NCI-H2029 treated with DMSO at 0.1 percent for 48 hours (cell line): ENCODE measurements at places on chromosomes 1 and 21.

DNA sequence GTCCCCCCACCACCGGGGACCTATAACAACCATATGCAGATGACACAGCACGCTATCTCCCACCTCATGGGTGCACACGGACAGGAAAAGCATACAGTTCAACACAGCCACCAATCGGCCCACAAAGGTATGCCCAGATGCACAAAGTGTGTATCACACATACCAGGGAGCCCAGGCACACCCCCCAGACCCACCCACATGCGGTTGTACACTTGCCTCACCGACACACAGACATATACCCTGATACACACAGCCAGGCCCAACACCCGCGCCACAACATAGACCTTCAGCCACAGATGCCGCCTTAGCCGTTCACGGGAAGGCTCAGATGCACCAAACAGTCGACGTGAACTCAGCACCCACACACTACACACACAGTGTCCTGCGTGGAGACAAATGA lies 5.5 kb downstream of the CROCC start:
- no peak for DNase-seq

DNA sequence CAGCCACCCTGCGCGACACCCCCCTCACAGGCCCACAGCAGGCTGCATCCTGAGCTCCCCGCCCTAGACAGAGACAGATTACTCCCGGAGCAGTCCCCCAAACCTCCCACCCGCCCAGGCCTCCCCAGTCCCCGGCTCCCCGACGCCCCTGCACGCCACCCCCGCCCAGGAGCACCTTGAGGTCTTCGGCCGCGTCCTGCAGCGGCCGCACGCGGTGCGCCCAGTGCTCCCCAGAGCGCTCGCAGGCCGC lies 731 bp downstream of the TRIM11 start:
- no peak for DNase-seq

DNA sequence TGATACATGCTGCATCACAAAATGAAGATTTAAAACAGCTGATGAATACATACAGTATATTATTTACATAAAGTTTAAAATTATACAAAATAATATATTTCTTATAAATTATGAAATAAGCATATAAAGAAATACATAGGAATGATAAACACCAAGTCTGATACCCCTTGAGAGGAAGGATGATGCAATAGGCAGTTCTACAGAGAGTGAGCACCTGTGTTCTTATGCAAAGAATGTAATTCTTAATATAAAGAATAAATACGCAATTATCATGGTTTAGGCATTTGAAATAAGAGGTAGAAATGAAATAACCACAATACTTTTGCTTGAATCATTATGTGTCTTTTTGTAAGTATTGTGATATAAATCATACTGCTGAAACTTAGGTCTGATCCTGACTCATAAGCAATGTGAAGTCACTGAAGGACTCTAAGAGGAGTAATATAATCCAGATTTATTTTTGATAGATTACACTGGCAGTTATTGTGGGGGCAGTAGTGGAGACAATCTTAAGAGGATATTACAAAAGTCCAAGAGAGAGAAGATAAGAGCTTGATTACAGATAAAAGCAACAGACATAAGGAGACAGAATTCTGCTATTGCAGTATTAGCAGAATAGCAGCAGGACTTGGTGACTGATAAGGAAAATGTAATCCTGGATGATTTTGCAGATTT lies 39.0 kb downstream of the TTLL7 start:
- no peak for DNase-seq

DNA sequence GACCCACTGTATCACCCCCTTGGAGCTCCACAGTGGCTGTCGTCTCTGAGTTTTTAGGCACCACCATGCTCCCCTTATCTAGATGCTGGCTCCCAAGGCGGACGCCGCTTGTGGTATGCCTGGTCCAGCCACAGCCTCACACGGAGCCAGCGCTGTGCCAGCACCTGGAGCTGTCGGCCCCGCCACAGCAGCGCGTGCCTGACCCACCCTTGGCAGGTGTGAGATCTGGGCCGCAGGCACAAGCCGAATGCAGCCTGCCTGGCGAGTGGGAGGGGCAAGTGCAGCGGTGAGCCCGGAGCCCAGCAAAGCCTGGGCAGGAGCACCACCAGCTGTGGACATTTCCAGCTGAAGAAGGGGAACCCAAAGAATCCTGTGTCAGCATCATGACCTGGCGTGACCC lies 91.9 kb upstream of the BACE2 start:
- no peak for DNase-seq

DNA sequence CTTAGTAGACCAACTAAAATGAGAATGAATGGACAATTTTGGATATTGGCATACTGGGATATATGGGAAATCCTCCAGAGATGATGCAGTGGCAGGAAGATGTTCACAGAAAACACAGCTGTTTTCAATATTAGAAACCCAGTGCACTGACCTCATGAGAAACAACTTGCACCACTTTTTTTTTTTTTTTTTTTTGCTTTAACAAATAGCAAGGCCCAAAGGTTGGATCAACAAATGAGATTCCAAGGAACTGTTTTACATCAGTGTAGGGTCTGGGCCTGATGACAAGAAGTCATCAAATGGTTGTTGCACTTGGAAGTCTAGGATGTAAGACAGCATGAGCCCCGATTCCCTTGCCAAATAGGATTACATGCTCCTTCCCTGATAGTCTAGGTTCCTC lies 110.7 kb downstream of the SLC25A24 start:
- DNase-seq = no peak

DNA sequence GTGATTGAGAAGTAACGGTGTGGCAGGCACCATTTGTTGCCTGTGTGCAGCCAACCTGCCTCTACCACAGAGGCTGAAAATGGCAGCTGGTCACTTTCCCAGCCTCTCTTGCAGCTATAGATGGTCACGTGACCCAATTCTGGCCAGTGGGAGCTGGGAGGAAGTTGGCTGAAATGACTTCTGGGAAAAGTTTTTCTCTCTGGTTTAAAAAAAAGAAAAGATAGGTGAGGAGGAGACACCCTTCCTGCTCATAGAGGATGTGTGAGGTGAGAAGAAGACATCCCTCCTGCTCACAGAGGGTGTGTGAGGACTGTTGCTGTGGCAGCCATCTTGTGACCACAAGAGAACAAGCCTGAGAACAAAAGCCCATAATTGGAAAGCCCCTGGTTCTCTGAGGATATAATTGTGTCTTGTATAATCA lies 122.8 kb downstream of the SYF2 start:
- no peak for DNase-seq

GRCh38 chr21:25528515-25528914 lies 78.8 kb downstream of the MRPL39 start:
- no peak for DNase-seq

DNA sequence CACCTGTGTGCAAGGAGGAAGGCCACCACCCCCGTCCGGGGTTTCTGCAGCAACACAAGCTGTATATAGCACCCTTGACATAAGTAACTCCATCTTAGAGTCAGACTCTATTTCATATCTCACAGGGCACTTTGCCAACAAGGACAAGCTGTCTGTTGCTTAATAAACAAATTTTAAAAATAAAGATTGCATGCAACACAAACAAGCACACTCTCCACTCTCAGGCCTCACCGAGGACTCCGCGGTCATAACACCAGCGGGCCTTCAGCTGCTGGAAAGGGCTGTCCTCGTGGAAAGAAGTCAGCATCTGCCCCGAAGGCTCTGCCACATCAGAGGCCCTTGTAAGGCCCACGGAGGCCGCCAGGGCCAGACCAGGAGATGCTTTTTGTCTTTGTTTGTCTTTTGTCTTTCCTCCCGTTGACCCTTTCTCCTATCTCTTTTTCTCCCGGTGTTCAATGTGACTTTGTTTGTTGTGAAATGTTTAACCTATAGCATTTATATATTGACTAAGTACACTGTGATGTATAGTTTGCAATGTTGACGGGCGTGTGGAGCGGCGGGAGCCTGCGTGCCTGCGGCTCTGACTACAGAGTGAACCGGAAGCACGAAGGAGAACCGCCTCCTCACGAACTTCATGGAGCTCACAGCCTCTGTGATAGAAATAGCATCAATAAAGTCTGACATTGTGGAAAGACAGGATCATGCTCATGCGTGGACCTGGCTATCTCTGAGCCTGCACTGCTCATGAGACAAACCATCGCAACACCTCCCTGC lies 24.1 kb downstream of the MEGF6 start:
- no peak for DNase-seq

DNA sequence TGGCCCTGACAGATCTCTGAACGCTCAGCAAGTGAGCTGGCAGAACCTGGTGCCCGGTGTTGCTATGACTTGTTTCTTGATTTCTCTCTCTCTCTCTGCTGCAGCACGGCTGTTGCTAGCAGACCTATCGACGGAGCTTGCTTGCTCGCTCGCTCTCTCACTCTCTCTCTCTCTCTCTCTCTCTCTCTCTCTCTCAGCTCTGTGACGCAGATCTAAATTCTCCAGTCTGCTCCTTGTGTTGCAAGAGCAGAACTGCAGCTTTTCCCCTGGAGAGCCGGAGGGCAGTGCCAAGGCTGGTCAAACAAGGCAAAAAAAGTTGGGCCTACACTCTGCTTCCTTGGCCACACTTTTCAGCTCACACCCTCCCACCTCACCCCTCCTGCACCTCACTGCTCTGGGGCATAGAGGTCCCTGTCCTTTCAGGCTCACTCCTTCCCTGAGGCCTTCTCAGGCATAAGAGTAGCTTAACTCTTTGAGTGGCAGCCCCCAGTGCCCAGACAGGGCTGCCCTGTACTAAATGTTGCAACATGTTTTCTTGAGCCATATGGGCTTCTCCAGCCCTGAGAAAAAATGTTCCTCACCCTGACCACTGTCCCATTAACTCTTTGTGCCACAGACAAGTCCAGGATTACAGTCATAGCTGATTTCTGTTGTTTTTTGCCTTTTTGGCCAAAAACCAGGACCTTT lies 72.2 kb downstream of the CD46 start:
- no peak for DNase-seq

- DNase-seq = no peak
Measured at GRCh38 chr1:47536646-47537118, 98.8 kb downstream of the FOXD2 start.

DNA sequence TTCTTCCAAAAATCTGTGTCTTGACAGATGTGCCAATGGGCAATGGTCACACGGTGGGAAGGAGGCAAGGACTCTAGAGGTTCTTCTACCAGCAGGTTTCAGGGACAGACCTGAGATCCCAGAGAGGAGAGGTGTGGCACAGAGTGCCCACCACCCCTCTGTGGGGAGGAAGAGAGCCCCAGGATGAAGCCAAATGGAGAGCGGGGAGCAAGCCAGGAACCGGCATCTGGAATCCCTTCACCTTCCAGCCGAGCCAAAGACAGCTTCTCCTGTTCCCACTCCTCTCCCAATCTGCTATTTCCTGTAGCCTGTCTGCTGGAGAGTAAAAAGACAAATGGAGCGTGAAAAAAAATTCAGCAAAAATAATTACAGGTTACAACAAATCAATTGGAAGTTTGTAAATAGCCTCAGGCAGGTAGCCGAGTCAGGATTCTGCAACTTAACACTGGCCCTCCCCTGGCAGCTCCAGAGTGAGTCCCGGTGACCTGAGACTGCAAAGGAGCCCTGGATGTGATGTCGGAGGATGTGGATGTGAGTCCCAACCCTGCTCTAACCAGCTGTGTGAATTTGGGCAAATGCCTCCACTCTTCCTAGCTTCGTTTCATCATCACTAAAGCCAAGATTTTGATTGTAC lies 45.4 kb upstream of the LRRN2 start:
- no peak for DNase-seq

DNA sequence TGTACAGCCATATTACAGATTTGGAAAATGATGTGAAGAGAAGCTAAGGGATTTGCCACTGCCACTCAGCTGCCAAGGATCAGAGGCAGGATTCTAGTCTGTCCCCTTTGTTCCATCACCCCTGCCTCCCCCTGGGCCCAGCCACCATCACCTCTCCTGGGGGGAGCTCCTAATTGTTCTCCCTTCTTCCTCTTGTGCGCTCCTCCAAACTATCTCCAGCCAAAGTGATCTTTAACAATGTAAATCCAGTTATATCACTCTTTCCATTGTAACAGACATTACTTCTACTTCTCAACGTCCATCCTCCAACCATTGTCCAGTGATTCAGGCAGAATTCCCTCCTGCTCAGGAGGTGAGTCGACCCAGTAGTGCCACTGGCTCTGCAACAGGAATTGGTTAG lies 164.1 kb downstream of the PLPP3 start:
- no peak for DNase-seq

GRCh38 chr1:23984417-23985186 lies 4.5 kb upstream of the SRSF10 start:
- DNase-seq = no peak

DNA sequence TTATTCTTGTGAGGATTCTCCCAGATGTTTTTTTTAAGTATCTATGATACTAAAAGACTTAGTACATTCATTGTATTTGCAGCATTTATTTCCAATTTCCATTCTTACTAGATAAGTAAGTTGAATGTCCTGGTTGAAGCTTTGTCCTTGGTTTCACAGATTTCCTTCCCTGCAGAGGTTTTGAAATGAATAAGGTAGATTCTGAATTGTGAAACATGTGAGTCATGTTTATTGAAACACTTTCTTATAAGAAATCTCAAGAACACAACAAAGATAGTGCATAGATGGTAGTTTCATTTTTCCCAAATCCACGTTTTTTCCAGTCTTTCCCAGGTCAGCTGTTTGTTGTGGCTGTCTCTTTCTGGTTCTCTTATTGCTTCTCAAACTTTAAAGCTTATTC lies 24.8 kb downstream of the GABPA start:
- DNase-seq = no peak

- no peak for DNase-seq
Measured at GRCh38 chr21:41564871-41565274, 56.9 kb upstream of the TMPRSS2 start.

DNA sequence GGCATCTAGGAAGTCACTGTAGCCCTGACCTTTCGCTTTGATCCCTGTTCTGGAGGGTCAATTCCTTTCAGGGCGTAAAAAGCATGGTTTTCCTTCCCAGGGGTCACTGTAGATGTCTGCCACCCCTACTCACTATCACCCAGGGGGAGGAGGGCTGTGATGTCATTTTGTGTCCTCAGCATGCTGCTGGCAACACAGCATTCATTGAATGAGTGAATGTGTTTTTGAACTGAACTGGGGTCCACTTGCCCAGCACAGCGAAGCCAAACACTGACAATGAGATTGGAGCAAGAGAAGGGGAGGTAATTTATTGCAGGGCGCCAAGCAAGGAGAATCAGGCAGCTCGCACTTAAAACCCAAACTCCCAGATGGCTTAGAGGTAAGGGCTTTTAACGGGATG lies 78.2 kb upstream of the PGBD5 start:
- DNase-seq = no peak

GRCh38 chr1:245086389-245086969 lies 68.3 kb upstream of the KIF26B start:
- no peak for DNase-seq

DNA sequence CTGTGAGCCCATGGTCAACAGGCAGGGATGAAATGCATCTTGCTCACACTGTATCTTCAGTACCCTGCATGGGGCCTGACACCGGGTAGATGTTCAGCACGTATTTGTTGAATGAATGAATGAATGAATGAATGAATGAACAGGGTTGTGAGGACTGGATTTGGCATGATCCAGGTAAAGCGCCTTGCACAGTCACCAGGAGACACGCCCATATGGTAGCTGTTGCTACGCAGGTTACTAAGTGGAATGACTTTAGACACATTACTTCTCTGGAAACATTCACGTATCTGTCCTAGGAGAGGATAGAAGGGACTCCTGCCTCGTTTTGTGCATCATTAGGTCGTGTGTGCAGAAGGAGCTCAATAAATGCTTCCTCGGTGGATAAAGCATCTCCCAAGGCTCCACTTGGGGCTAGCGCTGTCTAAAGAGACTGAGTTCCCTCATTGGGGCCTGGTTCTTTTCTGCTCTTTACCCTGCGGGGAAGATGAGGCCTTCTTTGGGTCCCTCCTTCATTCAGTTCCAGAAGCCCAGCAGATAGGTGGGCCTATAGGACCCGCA lies 54.2 kb downstream of the NDUFS5 start:
- DNase-seq = no peak
